Cardiac muscle cell (in vitro differentiated cells and primary cell): ENCODE measurements at places on chromosomes 1 and 21. TPM values are rescaled to one million over a fixed set of nuclear protein-coding genes. Genes with fewer than 3 reads are reported as not detected.

Gene NBPF4
- not detected in 2 replicates for total RNA-seq

Gene S100A8
- total RNA-seq: 1.9 TPM in 1 of 2 replicates, not detected in the other

Gene PPP1R8
- 47.1 and 58.7 TPM in 2 replicates for total RNA-seq

Gene DUSP12
- total RNA-seq: 40.0 and 60.5 TPM in 2 replicates

Gene FCGR3A
- total RNA-seq: not detected in 2 replicates

Gene NUDT4B
- 72.0 and 87.9 TPM in 2 replicates for total RNA-seq

Gene C1orf56
- total RNA-seq: 11.6 and 13.6 TPM in 2 replicates

Gene PADI2
- total RNA-seq: 0.54 and 0.67 TPM in 2 replicates

Gene EFNA4
- 29.2 and 36.0 TPM in 2 replicates for total RNA-seq

Gene CFHR1
- total RNA-seq: 0.25 TPM in 1 of 2 replicates, not detected in the other

Gene SGIP1
- 2.6 and 8.8 TPM in 2 replicates for total RNA-seq

Gene DPH5
- total RNA-seq: 20.3 and 35.8 TPM in 2 replicates

Gene MX2
- 2.3 TPM in 1 of 2 replicates, not detected in the other for total RNA-seq

Gene OR10Z1
- total RNA-seq: not detected in 2 replicates

Gene ALPL
- 0.27 and 0.67 TPM in 2 replicates for total RNA-seq

Gene CLIC6
- not detected in 2 replicates for total RNA-seq

Gene MYBPH
- total RNA-seq: 0.53 and 1.4 TPM in 2 replicates

Gene SPRR5
- not detected in 2 replicates for total RNA-seq
